ENCODE measurements at places on chromosomes 11 and 22. TPM values are rescaled to one million over a fixed set of nuclear protein-coding genes. Genes with fewer than 3 reads are reported as not detected.

- H3K27ac ChIP-seq: no peak overlapping the region
- DNase-seq: no peak
- H3K27me3 ChIP-seq: no peaks in the 10 kb centered on the region
Observed at GRCh38 chr11:103281301-103281700, 172.1 kb downstream of the DYNC2H1 start.

DNA sequence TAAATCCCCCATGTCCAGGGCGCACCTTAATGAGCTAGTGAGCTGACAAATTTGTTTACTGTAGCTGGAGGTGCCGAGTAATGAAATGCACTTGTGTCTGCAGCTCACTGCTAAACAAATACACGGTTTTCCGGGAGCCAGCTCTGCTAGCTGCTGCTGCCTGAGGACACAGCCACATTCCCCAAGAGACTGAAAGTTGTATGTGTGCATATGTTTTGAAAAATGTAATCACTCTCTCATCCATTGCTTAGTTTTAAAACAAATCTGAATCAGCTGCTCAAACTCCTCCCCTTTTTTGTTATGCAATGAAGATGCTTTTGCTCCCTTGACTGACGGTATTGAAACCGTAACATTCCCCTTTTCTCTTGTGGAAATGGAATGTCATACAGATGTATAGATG is 62.4 kb upstream of the NNMT start:
- no peaks in the 10 kb centered on the region for H3K36me3 ChIP-seq
- H3K4me3 ChIP-seq: no peak overlapping the region
- DNase-seq: no peak
- no peaks in the 10 kb centered on the region for H3K4me1 ChIP-seq
- no peak overlapping the region for H3K27ac ChIP-seq
- H3K27me3 ChIP-seq: no peaks in the 10 kb centered on the region

DNA sequence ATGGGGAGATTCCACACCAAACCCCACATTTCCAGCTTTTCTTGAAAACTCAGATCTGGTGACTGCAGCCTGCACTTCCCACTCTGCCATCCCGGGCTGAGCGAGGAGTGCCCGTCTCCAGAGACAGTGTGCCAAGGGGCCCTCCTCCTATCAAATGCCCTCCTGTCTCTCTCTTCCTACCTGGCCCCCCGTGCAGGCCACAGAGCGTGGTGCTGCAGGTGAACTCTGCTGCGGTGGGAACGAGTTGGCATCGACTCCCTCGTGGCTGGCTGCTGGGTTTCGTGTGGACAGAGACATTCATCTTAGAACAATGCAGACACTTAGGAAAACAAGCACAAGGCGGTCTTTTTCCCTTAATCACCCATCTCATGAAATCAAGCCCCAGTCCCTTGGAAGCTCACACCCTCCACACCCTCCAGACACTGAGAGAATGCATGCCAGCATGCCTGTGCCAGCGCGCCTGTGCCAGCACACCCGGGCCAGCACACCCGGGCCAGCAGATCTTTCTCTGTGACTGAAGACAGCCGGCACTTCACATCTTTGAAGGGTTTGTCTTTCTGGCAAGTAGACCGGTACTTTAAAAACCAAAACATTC is 65.0 kb downstream of the PARVB start:
- no peaks in the 10 kb centered on the region for H3K27me3 ChIP-seq
- H3K4me3 ChIP-seq: no peak overlapping the region
- peaks cover 13% of the 10 kb centered on the region for H3K4me1 ChIP-seq
- H3K27ac ChIP-seq: no peak overlapping the region
- no peak for DNase-seq

- peaks cover 32% of the 10 kb centered on the region for H3K36me3 ChIP-seq
- H3K4me3 ChIP-seq: no peak overlapping the region
- no peak for DNase-seq
- no peaks in the 10 kb centered on the region for H3K4me1 ChIP-seq
Observed at GRCh38 chr11:133911171-133911570, 45.6 kb downstream of the IGSF9B start.

GRCh38 chr11:93604008-93604660 is 57.3 kb upstream of the CEP295 start:
- no peak overlapping the region for H3K4me3 ChIP-seq
- DNase-seq: no peak
- H3K4me1 ChIP-seq: no peaks in the 10 kb centered on the region
- no peak overlapping the region for H3K27ac ChIP-seq
- peaks cover 5% of the 10 kb centered on the region for H3K27me3 ChIP-seq

GRCh38 chr22:47082505-47082904 is 320.1 kb downstream of the TBC1D22A start:
- no peaks in the 10 kb centered on the region for H3K27me3 ChIP-seq
- H3K27ac ChIP-seq: no peak overlapping the region
- no peak for DNase-seq
- H3K4me3 ChIP-seq: no peak overlapping the region
- H3K36me3 ChIP-seq: peaks cover 14% of the 10 kb centered on the region

- no peak overlapping the region for H3K27ac ChIP-seq
- H3K27me3 ChIP-seq: no peaks in the 10 kb centered on the region
- no peaks in the 10 kb centered on the region for H3K36me3 ChIP-seq
Observed at GRCh38 chr11:76695771-76696170, 25.2 kb upstream of the LRRC32 start.

DNA sequence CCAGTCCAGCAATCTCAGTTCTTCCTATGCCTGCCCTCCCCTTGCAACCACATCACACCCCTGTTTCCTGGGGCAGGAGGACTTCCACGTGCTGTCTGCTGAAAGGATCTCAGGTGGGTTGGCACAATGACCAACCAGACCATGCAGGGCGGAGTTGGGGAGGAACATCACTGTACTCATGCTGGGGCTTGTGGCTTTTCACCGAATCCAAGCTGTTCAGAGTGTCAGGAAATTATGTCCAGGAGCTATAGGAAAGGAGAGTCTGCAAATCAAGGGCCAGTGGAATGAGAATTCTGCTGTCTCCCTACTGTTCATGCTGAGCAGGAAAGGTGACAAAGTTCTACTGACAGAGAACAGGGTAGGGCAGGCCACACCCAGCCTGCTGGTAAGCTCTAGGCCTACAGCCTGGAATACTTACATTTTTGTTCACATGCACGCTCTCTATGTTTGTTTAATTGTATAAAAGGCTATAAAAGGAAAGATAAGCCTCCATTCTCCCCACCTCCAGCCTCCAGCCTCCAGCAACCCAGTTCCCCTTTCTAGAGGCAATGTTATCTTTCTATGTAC is 1.7 kb upstream of the PLAAT2 start:
- H3K4me3 ChIP-seq: no peak overlapping the region
- H3K4me1 ChIP-seq: peaks cover 67% of the 10 kb centered on the region
- H3K36me3 ChIP-seq: no peaks in the 10 kb centered on the region
- H3K27ac ChIP-seq: peak overlapping the region; percentile 3
- H3K27me3 ChIP-seq: no peaks in the 10 kb centered on the region

- no peaks in the 10 kb centered on the region for H3K27me3 ChIP-seq
- peaks cover 18% of the 10 kb centered on the region for H3K36me3 ChIP-seq
- peak; percentile 58 for DNase-seq
- H3K4me1 ChIP-seq: peaks cover 26% of the 10 kb centered on the region
Observed at GRCh38 chr22:29765905-29766631, 739 bp downstream of the ZMAT5 start.

GRCh38 chr11:126307706-126308105 is 3.8 kb downstream of the DCPS start:
- peaks cover 34% of the 10 kb centered on the region for H3K4me1 ChIP-seq
- no peaks in the 10 kb centered on the region for H3K27me3 ChIP-seq
- no peak overlapping the region for H3K27ac ChIP-seq
- peaks cover 26% of the 10 kb centered on the region for H3K36me3 ChIP-seq
- no peak overlapping the region for H3K4me3 ChIP-seq
- DNase-seq: no peak

GRCh38 chr11:13373216-13373615 is 89.8 kb downstream of the BTBD10 start:
- no peak overlapping the region for H3K27ac ChIP-seq
- no peak overlapping the region for H3K4me3 ChIP-seq
- DNase-seq: no peak
- peaks cover 32% of the 10 kb centered on the region for H3K36me3 ChIP-seq

DNA sequence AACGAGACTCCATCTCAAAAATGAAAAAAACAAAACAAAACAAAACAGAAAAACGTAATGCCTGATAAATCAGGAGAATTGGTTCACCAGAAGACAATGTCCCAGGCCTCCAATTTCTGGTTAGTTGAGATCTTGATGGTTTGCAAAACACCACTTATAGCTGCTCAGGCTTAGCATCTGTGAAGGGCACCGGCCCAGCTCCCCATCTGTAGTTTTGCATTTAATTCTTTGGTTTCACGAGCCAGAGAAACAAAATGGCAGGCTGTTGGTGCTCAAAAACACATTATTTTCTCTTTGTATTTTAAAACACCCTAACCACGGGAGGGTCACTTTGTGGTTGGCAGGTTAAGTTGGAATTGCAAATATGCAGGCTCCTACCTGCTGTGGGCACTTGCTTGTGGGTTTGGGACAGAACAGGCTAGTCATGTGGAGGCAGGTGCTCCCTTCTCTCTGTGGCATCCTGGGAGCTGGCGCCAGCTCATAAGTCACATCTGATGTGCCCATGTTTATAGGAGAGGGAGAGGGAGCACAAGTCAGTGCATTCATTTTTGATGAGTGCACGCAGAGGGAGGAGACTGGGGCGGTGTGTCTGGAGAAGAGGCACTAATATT is 145.9 kb downstream of the CEP164 start:
- H3K4me1 ChIP-seq: no peaks in the 10 kb centered on the region
- no peak overlapping the region for H3K27ac ChIP-seq
- peaks cover 8% of the 10 kb centered on the region for H3K27me3 ChIP-seq
- H3K36me3 ChIP-seq: no peaks in the 10 kb centered on the region
- H3K4me3 ChIP-seq: no peak overlapping the region

GRCh38 chr11:22559416-22559815 is 66.2 kb downstream of the FANCF start:
- no peak for DNase-seq
- no peaks in the 10 kb centered on the region for H3K36me3 ChIP-seq
- no peak overlapping the region for H3K27ac ChIP-seq
- H3K4me3 ChIP-seq: no peak overlapping the region
- peaks cover 1% of the 10 kb centered on the region for H3K27me3 ChIP-seq

GRCh38 chr11:72807792-72808191 is 6.4 kb upstream of the ATG16L2 start:
- H3K4me3 ChIP-seq: no peak overlapping the region
- DNase-seq: no peak
- H3K27me3 ChIP-seq: no peaks in the 10 kb centered on the region
- peaks cover 18% of the 10 kb centered on the region for H3K4me1 ChIP-seq

GRCh38 chr22:42388130-42388797 is 43.9 kb downstream of the NFAM1 start:
- no peaks in the 10 kb centered on the region for H3K27me3 ChIP-seq
- no peak overlapping the region for H3K4me3 ChIP-seq
- H3K4me1 ChIP-seq: no peaks in the 10 kb centered on the region
- DNase-seq: no peak

DNA sequence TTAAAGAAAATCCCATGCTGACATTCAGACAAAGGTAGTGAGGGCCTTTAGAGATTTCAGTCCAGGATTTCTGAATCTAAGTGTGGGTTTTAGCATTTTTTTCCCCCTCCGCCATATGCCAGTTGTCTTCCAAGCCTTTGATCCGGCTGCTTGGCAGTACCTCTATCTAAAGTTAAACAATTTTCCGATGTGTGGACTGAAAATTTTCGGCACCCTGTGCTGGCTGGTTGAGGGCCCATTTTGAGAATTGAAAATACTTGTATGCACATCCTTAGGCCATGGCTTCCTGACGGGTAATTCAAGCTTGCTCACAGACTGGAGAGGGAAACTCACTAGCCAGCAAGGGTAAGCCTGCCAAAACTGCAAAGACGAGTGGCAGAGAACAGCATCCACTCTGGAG is 131.9 kb upstream of the NARS2 start:
- H3K4me1 ChIP-seq: no peaks in the 10 kb centered on the region
- H3K27ac ChIP-seq: no peak overlapping the region
- peaks cover 7% of the 10 kb centered on the region for H3K27me3 ChIP-seq

DNA sequence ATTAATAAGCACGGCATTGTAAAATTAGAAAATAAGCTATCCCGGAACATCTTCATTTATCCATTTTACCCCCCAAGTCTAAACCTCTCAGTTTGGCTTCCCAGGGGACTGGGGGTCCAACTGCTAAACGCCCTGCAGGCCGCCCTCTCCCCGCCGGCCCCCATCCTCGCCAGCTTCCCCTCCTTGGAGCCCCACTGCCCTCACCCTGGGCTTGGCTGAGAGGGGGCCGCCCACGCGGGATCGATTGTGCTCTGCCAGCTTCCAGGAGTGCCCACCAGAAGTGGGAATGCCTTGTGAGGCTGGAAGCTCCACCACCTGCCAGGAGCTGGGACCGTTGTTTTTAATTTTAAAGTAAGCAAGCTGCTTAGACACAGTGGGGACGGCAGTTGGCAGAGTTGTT is 353.5 kb downstream of the TBC1D22A start:
- no peak for DNase-seq
- peaks cover 9% of the 10 kb centered on the region for H3K36me3 ChIP-seq
- no peaks in the 10 kb centered on the region for H3K27me3 ChIP-seq
- H3K27ac ChIP-seq: no peak overlapping the region
- no peak overlapping the region for H3K4me3 ChIP-seq
- no peaks in the 10 kb centered on the region for H3K4me1 ChIP-seq

The TRIM49 gene
- not detected for total RNA-seq

The TECTA gene
- total RNA-seq: 0.17 TPM

The CCDC89 gene
- total RNA-seq: not detected

The TIGD3 gene
- 0.73 TPM for total RNA-seq

The AQP11 gene
- 0.48 TPM for total RNA-seq

The SIAE gene
- total RNA-seq: 11.8 TPM

The OR52H1 gene
- not detected for total RNA-seq

The KRTAP5-7 gene
- not detected for total RNA-seq

The RFPL1 gene
- total RNA-seq: not detected

The TPBGL gene
- total RNA-seq: 0.07 TPM

The SLC5A12 gene
- total RNA-seq: not detected

The ARHGAP20 gene
- total RNA-seq: not detected

Data from activated CD4-positive, alpha-beta memory T cell treated with anti-CD3 and anti-CD28 coated beads for 36 hours (primary cell).